ELR (cell line): ENCODE measurements at places on chromosomes 7 and 10.

DNA sequence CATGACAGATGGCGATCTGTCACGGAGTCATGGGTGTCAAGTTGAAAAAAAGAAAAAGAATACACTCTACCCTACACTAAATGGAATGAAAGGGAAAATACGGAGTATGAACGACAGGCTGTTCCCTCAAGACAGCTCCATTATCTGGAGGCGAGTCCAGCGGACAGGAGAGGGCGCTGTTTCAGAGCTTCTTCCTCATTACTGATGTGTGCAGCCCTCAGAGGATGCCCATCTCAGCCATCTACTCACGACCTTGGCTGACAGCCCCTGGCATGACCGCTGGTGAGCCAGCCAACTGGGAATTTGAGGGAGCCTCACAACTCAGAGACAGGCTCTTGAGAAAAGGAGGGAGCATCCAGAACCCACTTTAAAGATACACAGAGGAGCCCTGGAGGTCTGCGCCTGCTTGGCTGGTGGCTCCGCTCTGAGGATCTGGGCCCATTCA is 49.6 kb upstream of the SMNDC1 start:
- DNase-seq, result peak; percentile 92

DNA sequence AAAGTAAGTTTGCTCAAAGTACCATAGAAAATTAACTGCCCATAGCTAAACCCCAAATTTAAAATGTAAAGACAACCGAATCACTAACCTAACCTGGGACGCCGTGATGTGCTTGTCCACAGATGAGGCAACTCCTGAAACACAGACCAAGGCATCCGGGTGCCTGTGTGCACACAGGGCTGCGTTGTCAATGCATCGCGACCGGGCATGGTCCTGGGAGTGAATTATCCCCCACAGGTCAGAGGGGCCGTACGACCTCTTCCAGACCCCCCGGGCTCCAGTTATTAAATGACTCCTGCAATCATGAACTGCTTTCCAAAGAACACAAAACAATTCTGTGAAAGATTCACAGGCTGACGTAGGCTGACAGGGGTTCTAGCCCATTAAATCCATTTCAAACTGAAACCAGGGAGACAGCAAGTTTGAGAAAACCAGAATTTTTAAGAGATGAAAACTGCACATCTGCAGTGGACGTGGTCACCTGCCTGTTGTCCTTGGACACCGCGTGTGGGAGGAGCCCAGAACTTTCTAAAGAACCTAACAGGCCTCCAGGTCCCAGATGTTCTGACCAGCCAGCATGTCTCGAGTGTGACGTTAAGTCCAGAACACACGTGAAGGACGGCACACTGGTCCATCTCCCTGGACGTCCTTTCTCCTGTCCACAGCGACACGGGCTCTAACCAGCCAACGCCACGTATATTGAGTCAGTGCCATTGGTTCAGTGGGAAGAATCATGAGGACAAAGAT is 297.8 kb downstream of the DNAJB6 start:
- DNase-seq, result no peak

- DNase-seq, result no peak
Observed at GRCh38 chr7:149884541-149884940, 10.8 kb downstream of the ATP6V0E2 start.

DNA sequence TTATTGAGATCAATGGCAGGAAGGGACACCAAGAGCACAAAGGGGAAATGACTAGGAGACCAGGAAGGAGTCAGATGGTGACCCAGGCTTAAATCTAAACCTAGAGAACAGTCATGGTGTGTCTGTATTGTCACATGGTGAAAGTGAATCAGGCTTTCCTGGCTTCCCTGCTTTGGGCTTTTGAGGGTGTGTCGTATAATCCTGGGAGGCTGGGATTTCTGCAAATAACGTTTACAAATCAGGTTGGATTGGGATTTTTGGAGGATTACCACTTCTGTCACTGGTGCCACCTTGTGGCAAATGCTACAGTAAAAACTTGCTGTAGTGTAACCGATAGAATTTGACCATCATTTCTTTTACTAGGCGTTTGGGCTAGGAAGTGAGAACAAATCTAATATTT is 502.6 kb downstream of the NRG3 start:
- peak; percentile 0 for DNase-seq
